Glomerular endothelial cell (primary cell): ENCODE measurements at places on chromosomes 16 and 17.

DNA sequence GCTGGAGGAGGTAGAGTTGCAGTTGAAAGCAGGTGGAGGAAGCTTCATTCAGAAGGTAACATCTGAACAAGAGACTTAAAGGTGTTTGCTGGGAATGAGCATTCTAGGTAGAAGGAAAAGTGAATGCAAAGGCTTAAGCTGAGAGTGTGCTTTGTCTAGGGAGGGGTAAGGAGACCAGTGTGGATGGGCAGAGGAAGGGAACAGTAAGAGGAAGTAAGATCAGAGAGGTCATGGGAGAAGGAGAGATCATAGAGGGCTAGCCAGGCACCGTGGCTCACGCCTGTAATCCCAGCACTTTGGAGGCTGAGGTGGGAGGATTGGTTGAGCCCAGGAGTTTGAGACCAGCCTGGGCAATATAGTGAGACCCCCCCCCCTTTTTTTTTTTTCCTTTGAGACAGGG, 3.3 kb downstream of the STX4 start:
- DNase-seq: no peak

- DNase-seq: no peak
Measured at GRCh38 chr16:85731179-85731578, 19.7 kb downstream of the C16orf74 start.

DNA sequence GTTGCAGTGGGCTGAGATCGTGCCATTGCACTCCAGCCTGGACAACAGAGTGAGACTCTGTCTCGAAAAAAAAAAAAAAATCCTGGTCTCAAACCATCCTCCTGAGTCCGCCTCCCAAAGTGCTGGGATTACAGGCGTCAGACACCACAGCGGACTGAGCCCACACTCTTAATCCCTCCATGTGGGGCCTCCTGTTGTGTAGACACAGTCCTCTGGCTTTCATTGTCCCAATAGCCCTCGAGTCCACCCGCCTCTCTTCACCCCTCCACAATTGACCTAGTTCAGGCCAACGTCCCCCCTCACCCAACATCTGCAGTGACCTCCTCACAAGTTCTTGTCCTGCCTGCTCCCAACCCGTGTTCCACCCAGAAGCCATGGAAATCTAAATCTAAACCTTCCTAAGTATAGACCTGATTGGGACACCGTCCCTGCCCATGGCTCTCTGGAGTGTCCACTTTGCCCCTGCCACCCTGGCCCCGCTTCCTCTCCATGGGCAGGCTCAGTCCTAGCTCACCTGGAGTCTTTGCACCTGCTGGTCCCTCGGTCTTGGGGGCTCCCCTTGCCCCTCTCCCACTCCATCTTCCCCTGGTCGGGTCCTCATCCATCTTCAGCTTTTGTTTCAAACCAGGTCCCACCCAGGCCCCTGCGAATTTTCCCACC, 46.7 kb downstream of the HAPSTR1 start:
- no peak for DNase-seq

- no peak for DNase-seq
Measured at GRCh38 chr16:87979352-87979751, 28.1 kb downstream of the BANP start.

GRCh38 chr16:27314161-27314723, 468 bp downstream of the IL4R start:
- DNase-seq: peak; percentile 78

GRCh38 chr16:87702325-87702811, 63.4 kb downstream of the KLHDC4 start:
- peak; percentile 47 for DNase-seq

- DNase-seq: no peak
Measured at GRCh38 chr17:80569924-80570323, 25.3 kb downstream of the RPTOR start.

DNA sequence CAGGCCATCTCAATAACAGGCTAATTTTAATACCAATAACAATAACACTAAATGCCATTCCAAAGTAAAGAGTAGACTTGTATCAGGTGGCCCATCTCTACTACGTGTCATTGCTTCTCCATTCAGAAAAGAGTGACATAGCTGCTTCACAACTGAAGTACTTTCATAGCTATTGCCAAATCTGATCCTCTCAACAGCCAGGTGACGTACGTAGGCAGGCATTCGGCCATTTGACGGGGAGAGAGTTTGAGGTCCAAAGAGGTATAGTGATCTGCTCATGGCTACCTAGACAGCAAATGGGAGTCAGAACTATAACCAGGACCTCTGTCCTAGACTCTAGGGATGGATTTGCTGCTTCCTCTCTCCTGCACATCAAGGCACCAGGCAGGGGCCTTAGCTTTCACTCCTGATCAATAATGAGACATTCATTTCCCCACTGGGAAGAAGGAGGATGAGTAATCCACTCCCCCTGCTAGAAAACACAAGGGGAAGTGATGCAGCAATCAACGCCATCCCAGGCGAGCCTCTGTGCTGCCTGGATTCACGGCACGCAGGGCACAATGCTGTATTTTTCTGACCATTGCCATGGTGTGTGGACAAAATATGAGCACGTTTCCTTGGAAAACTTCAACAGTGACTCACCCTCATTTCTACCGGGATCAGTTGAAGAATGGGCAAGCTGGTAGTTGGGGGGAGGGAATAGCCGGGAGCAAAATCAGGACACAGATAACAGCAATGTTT, 80.9 kb downstream of the SPACA3 start:
- DNase-seq: no peak

- no peak for DNase-seq
Measured at GRCh38 chr17:40547785-40548478, 17.3 kb downstream of the CCR7 start.

DNA sequence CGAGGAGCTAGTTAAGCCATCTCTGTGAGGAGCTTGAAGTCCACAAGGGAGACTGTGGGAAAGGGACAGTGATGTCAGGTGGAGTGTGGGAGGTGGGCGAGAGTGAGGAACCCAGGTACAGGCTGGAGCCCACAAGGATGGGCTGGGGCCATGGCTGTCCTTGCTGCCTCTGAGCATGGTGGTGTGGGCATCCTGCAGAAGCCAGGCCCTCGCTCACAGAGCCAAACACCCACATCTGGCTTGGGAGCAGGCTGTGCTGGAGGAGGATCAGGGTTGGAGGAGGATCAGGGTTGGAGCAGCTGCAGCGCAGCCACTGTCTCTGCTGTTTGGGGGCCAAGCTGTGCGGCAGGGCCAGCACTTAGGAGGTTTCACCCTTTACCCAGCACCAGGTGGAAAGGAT, 58.2 kb upstream of the ENPP7 start:
- DNase-seq: no peak

GRCh38 chr17:65182233-65182632, 45.1 kb downstream of the RGS9 start:
- no peak for DNase-seq

- DNase-seq: no peak
Measured at GRCh38 chr16:62335356-62335755, 299.1 kb upstream of the CDH8 start.

GRCh38 chr16:82945420-82946101, 318.8 kb downstream of the CDH13 start:
- peak; percentile 68 for DNase-seq

- no peak for DNase-seq
Measured at GRCh38 chr16:987906-988305, 6.3 kb downstream of the SOX8 start.

DNA sequence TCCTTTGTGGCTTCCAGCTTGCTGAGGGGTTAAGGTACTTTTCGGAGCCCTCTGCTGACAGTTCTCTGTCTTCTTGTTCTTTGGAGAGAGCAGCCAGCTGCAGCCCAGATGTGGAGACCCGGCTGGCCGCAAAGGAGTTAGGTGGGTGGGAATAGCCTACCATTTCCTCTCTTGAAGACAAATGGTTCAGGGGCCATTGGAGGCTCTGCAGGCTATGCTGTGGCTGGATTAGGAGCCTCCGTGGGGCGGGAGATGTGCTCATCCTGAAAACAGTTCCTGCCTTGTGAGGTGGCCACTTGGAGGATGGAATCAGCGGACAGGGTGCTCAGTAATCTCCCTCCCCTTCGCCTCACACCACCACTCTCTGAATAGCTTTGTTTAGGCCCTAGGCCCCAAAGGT, 30.3 kb downstream of the MEOX1 start:
- DNase-seq: no peak

- no peak for DNase-seq
Measured at GRCh38 chr16:67880584-67880983, 4.1 kb upstream of the NRN1L start.

- no peak for DNase-seq
Measured at GRCh38 chr17:3573246-3574100, 15.9 kb upstream of the TRPV3 start.

DNA sequence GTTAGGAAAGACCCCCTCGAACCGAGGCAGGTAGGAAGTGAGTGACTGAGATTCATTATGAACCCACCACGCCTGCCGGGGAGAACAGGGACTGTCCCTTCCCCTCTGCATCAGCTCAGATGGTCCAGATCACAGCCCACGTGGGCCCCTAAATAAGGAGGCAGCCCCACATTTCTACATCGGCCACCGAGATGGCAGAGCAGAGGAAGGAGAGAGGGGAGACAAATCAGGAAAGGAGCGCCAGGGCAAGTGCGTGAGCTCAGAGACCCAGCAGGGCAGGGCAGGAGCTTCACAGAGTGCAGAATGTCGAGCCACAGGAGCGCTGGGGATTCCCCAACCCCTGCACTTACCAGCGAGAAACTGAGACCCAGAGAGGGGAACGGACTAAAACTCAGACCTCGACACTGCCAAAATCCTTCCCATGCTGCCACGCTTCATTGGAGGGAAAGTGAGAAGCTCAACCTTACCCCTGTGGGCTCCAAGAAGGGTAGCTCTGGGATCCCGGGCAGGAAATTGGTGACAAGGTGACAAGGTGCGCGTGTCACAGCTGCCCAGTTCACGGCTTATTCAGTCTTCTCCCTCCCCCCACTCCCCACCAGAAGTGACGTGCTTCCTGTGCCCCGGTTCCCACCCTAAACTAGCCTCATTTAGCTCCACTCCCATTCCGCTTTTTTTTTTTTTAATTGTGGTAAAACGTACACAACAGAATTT, at the start of gene ICAM2:
ICAM2 (minus strand) TSS at position 578 of the 711 bp plus-strand sequence. CDS start 13,942 bp downstream, outside the sequence.
- DNase-seq: no peak

DNA sequence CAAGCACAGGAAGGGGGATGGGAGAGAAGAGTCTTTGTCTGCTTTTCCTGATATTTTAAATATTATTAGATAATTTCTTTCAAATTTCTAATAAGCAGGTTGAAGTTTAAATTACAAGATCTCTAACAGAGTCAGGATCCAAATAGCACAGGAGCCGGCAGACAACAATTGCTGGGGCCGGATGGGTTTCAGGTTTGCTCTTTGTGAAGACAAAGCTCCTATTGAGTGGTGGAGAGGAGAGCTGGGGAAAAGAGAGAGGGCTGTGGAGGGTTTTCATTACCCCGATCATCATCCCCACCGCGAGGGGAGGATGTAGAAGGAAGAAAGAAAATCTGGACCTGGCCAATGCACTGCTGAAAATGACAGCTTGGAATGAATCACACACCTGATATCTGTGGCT, 197.3 kb downstream of the SOX9 start:
- no peak for DNase-seq

DNA sequence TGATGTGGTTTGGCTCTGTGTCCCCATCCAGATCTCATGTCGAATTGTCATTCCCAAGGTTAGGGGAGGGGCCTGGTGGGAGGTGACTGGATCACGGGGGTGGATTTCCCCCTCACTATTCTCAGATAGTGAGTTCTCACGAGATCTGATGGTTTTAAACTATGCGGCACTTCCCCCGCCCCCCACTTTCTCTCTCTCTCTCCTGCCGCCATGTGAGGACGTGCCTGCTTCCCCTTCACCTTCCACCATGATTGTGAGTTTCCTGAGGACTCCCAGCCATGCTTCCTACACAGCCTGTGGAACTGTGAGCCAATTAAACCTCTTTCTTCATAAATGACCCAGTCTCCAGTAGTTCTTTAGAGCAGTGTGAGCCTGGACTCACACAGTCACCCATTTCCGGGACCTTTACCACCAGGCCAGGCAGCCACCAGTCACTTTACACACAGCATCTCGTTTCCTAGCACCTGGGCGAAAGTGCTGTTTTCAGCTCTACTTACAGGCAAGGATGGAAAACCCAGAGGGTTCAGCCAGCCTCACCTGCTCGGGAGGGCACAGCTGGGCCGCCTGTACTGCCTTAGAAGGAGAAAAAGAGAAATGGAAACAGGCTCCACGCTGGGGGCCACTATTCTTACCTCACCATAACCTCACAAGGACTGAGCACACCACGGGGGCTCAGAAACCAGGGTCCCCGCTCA, 13.8 kb upstream of the ZC3H18 start:
- DNase-seq: no peak

DNA sequence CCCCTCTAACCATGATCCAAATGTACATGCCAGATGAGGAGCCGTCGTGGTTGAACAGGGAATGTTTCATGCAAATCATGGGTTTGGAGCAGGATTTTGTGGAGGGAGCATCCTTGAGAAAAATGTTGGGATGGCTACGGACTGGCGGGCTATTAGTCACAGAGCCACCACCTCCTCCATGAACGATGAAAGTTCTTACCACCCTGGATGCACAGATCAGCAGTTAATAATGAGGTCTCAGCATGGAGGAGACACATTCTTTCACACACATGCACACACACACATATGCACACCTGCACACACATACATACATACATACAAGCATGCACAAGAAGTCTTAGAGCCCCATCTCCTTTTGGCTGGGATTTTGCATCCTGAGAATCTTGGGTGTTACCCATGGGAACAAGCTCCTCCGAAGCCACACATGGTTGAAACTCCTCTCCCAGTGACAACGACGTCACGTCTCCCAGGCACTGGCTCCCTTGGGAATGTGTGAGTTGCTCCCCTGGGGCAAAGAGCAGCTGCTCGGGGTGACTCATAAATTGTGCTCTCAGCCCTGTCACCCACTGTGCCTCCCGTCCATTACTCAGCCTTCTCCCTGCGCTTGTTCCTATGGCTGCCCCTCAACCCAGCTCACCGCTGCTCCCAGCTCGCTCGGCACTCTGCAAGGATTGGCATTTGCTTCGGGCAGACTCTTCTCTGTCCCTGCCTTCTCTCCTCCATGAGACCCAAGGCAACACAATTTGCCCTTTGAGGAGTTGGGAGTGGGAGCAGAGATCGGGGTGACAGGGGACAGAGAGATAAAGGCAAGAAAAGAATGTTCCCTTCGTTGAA, 344.6 kb downstream of the SOX9 start:
- DNase-seq: peak; percentile 2

- DNase-seq: no peak
Measured at GRCh38 chr17:79655672-79656290, 44.9 kb upstream of the RBFOX3 start.

GRCh38 chr17:72504783-72505182, 384.0 kb downstream of the SOX9 start:
- DNase-seq: no peak

- DNase-seq: peak; percentile 14
Measured at GRCh38 chr17:48153691-48154358, 46.3 kb downstream of the SNX11 start.

- peak; percentile 39 for DNase-seq
Measured at GRCh38 chr16:11407047-11407982, 62.1 kb downstream of the RMI2 start.

DNA sequence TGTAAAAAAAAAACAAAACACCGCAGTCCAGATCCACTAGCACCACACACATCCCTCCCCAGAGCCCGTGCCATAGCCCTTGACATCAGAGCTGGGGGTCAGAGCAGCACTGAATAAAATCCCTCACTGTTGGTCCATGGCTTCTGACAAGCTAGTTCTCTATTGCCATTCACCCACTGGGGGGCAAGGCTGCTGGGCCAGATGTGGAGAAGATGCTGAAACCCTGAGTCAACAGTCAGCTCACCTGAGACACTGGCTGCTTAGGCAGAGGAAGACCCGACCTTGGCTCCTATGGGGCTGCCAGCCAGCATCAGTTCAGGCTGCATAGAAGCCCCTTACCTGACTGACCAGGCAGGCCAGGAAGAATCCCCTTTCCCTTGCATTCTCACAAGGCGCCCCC, 228.2 kb downstream of the SOX9 start:
- DNase-seq: no peak
